ENCODE measurements at places on chromosomes 7 and 10.

DNA sequence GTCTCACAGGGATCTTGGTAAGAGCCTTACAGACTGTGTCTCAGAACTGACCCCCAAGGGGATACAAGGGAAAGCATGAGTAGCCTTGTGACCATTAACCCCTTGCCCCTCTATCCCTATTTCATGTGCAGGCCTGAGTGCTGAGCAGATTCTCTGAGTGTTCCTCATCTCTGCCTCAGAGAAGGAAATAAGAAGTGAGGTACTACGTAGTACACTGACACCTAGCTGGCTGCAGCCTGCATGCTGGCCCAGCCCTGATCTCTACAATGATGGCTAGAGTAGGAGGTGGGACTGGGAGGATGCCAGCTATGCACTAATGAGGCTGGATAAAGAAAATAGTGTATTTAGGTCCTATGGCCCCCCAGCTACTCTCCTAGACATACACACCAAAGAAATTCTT is 174.9 kb upstream of the HPS1 start:
- no peak for DNase-seq

DNA sequence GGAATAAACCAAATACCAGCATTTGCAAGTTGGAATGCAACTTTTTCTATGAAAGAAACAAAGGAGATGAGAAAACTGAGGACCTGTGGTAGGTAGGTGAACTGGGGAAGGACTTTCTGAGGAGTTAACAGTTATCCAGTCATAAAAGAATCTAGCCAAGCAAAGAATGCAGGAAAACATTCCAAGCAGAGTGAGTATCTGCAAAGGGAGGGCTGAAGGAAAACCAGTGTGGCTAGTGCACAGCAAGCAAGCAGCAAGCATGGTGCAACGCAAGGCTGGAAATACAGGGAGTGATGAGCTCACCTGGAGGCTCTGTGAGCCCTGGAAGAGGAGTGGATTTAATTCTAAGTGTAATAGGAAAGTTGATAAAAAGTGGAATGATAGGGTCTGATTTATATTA is 44.0 kb downstream of the RTKN2 start:
- peak; percentile 82 for DNase-seq

- no peak for DNase-seq
These were observed 27.7 kb downstream of the DENND11 start for GRCh38 chr7:141674171-141674671.

GRCh38 chr7:125316466-125316865 is 386.8 kb upstream of the POT1 start:
- DNase-seq, result no peak

DNA sequence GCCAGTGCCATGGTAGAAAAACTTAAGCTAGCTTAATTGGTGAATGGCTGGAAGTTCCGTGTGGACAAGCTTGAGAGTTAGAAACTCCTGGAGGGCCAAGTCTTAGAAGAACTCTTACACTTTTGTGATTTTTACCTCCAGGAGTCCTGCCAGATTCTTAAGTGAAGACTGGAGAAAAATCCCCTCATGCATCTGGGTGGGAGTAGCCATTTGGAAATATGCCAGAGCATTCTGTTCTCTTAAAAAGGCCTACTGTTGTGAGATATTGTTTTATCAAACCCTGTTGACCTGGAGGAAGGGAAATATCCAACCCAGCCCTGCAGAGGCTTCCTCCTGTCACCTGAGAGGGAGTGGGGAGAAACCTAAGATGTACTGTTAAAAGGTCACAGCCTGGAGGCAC is 17.6 kb upstream of the MCM10 start:
- DNase-seq, result no peak

- peak; percentile 40 for DNase-seq
These were observed 90.9 kb downstream of the COL26A1 start for GRCh38 chr7:101453617-101454016.

DNA sequence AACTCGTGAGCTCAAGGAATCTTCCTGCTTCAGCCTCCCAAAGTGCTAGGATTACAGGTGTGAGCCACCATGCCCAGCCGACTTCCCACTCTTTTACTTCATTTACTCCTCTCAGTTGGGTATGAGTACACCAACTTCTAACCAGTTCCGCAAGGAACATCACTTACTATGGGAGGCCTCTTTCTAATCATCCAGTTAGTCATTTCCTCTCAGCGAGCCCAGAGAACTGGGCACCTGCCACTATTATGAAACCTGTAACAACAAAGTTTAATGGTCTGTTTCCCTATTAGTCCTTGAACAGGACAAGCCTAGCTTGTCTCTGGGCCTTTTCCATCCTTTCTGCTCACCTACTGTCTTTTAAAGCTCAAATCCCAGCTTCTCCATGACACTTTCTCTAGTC is 88.8 kb downstream of the DNMBP start:
- DNase-seq, result no peak

GRCh38 chr7:1411414-1411813 is 47.9 kb downstream of the MICALL2 start:
- no peak for DNase-seq

DNA sequence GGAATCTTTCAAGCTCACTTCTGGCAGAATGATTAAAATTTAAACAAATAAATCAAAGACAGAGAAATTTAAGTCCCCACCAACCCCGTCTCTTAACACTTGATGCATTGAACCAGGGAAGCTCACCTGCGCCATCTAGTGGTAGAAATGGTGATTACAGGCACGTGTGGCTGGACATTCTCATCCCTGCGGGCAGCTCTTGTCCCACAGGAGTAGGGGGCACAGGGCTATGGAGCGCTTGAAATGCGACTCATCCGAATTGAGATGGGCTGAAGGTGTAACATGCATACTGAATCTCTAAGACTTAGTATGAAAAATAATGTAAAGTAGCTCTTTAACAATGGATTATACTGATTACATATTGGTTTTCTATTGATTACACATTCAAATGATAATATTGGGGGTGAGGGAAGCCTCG is 24.8 kb upstream of the SLIT1 start:
- DNase-seq, result peak; percentile 49

- no peak for DNase-seq
These were observed 62.6 kb downstream of the IKZF1 start for GRCh38 chr7:50367100-50367499.

GRCh38 chr10:89867964-89868363 is 166.6 kb downstream of the KIF20B start:
- peak; percentile 26 for DNase-seq

DNA sequence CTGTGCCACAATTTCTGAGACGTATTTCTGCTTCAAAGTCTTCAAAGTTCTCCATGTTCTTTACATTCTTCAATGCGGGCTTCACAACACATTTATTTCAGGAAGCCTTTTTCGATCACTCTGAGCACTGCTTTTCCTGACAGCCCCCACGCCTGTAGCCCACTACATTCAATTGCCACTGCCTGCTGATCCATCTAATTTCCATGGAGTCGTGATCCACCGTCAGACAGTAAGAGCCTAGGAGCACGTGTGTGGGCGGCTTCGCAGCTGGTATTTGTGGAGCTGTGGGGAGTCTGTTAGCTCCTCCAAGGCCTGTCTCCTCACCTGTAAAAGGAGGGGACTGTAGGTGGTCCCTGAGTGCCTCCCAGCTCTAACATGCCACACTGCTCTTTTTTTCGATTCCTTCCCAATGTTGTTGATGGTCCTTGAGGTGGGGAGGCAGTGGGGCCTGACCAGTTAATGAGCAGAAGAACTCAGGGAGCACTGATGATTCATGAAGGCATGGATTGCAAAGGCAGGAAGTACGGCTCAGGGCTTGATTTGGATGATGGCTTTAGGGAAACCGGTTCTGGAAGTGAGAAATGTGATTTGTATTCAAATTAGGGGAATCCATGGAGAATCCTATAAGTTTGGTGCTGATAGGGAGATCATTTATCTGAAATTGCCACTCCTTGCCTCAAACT is 401.1 kb upstream of the PODXL start:
- DNase-seq, result no peak

GRCh38 chr10:126263006-126263676 is 125.1 kb downstream of the ADAM12 start:
- peak; percentile 47 for DNase-seq

DNA sequence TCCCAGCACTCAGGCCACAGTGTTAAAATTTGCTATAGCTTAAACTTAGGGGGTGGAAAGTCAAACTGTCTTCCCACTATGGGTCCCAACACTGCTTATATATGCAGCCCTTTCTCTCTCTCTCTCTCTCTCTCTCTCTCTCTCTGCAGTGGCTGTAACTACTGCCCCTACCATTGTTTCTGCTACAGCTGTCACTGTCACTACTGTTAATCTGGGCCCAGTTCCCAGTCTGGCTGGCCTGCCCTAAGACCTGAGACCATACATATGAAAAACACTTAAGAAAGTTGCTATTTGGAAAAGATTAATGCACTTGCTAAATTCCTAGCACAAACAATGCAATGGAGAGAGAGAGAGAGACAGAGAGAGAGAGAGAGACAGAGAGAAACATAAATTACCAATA is 78.6 kb downstream of the THSD7A start:
- no peak for DNase-seq

DNA sequence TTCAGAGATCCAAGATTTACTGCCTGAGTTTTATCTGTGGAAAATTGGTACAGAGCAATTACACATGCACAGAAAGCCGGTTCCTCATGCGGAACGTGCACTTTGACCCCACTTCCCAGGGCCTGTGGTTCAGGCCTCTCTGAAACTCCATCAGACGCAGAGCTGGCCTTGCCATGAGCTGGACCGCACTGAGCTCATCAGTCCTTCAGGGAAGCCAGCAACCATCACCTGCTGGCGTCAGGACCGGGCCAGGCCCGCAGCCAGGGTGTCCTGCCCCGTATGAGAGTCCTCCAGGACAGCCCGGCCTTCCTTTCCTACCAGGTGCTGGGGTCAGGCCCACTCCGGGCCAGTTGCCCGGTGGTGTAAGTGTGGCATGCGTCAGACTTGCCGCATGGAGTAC is 446.5 kb upstream of the FOXK1 start:
- DNase-seq, result no peak

DNA sequence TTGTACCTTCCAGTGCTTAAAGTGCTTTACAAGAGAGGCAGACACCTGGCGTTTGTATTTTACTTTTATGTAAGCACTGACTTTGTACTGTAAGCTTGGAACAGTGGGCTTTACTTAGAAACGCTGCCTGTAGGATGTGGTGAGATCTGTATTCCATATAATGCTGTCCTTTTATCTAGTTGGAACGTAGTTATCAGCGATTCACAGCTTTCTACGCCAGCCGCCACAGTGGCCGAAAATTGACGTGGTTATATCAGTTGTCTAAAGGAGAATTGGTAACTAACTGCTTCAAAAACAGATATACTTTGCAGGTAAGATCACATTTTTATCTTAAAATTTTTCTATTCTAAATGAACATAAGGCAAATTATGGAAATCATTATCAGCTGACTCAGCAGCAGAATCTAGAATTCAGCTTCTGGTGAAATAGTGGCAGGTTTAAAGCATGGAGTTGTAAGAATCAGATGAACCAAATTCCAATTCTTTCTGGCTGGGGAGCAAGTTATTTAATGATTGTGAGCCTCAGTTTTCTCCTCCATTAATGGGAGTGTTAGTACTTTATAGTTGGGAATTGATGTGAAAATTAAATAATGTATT is 91.5 kb downstream of the CUL1 start:
- DNase-seq, result no peak

DNA sequence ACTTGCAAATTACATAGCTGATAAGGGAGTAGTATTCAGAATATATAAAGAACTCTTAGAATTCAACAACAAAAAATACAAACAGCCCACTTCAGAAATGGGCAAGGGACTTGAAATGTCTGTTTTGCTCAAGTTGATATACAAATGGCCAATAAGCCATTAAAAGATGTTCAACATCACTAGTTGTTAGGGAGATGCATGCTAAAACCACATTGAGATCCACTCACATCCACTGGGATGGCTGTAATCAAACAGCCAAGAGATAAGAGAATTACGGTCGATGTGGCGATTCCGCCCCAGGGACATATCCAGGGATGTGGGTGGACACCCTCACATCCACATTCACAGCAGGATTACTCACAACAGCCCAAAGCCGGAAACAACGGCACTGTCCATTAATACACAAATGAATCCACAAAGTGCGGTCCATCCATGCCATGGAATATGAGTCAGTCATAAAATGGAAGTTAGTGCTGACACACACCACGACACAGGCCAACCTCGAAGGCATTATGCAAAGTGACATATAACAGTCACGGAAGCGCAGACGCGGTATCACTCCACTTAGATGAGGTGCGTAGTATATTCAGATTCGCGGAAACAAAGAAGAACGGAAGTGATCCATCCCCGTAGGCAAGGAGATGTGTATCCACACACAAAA is 227.8 kb downstream of the DNAJB6 start:
- DNase-seq, result no peak

- no peak for DNase-seq
These were observed 17.0 kb upstream of the SRGN start for GRCh38 chr10:69070951-69071350.

DNA sequence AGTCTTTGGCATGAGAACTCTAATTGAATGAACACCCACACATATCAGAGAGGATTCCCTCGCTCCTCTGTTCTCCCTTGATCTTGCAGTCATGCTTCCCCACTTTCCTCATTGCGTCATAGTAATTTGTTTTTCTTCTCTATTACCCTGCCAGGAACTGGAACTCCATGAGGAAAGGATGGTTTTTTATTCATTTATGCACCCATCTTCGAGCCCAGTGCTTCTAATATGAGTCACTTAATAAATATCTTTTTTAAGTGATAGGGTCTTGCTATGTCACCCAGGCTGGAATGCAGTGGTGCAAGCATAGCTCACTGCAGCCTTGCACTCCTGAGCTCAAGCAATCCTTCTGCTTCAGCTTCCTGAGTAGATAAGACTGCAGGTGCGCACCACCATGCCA is 83.5 kb downstream of the OTUD1 start:
- peak; percentile 4 for DNase-seq

DNA sequence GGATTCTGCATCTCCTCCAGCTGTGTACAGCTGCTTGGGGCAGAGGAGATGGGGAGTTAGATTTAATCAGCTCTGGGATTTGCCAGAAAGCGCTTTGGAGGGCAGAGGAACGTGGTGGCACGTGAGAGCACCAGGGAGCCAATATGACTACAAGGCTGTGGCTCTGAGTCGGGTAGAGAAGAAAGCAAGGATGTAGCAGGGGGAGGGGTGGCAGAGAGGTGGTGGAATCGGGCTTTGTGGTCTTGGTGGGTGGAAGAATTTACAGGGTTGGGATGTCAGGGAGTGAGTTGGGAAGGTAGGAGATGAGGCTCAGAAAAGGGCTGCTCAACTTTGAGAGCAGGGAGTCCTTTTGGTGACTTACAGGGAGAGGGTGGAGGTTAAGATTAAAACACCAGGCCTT is 113.6 kb downstream of the CCNY start:
- no peak for DNase-seq

GRCh38 chr7:17520941-17521340 is 222.5 kb downstream of the AHR start:
- DNase-seq, result peak; percentile 40

- no peak for DNase-seq
These were observed 6.3 kb downstream of the TRPV5 start for GRCh38 chr7:142927085-142927745.
